ENCODE measurements at places on chromosomes 1 and 21. TPM values are rescaled to one million over a fixed set of nuclear protein-coding genes. Genes with fewer than 3 reads are reported as not detected.

Gene SPAG17
- total RNA-seq: not detected

Gene THEM5
- total RNA-seq: not detected

Gene OPTC
- total RNA-seq: not detected

Gene CCDC27
- total RNA-seq: not detected

Gene FHAD1
- 0.87 TPM for total RNA-seq

Gene LBR
- 45.9 TPM for total RNA-seq

Gene C1QA
- total RNA-seq: not detected

Gene UBE2U
- total RNA-seq: not detected

Gene CCDC24
- 9.6 TPM for total RNA-seq

Gene PPIAL4G
- total RNA-seq: not detected

Gene LMOD1
- not detected for total RNA-seq

Gene SHE
- not detected for total RNA-seq

Gene CCDC17
- 0.94 TPM for total RNA-seq

Gene OR6K3
- not detected for total RNA-seq

Gene RGS16
- not detected for total RNA-seq
